ENCODE measurements at places on chromosomes 12 and 14.

- no peak for DNase-seq
Observed at GRCh38 chr12:100265732-100266584, 921 bp downstream of the DEPDC4 start.

- no peak for DNase-seq
Observed at GRCh38 chr14:60206837-60207533, 41.8 kb upstream of the DHRS7 start.

DNA sequence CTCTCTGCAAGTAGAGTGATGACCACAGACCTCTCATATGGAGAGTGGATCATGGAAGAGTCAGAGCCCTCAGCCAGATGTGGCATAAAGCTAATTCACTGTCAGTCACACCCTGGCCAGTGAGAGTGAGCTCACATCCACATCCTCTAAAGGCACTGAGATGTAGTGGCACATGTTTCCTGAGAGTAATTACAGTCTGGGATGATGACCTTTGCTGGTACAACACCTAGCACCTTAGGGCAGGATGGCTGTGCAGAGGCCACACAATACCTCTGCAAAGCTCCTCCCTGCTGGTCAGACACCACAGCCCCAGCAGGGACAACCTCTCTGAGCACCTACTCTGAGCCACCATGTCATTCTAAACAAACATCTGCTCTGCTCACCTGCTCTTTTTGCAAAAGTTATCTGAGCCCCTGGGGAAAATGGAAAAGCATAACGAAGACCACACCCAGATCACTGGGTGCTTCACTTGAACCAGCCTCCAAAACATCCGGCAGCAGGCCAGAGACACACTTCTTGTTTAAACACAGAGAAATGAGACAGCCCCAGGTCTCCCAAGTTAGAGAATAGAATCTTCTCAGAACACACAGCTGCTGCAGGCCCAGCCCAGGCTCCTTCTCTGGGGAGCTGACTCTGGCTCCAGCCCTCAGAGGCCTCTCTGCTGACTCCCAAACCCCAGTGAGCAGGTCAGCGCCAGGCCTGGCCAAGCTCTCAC, 30.3 kb downstream of the PITPNM2 start:
- DNase-seq: no peak

- no peak for DNase-seq
Observed at GRCh38 chr14:23183479-23183878, at the start of gene SLC7A8. TSS of gene SLC7A8 (minus strand) at chr14:23183660. CDS start at chr14:23182914, 746 bp downstream.

GRCh38 chr12:60191676-60192359, 596.0 kb downstream of the SLC16A7 start:
- peak; percentile 8 for DNase-seq

DNA sequence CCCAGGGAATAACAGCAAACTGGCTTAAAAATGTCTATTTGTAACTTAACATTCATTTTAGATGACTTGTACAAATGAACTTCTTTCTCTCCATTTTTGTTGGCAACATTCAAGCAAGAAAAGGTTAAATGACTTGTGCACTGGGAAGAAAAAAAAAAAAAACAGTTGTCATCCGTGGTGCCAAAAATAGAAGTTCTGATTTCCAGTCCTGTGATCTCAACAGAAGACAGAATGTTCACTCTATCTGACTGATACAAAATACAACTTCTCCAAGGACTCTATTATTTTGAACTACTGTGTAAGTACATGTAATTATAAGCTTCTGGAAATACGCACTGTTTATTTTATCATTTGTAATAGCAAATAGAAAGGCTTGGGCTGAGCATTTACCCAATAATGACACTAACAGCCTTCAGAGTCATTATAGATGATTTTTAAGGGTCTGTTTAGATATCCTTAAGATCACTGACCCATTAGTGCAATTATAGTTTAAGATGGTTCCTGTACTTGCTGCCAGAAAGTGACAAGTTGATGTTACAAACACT, 59.9 kb downstream of the LIN7A start:
- DNase-seq: peak; percentile 10

- DNase-seq: no peak
Observed at GRCh38 chr14:81205639-81206038, 15.1 kb downstream of the GTF2A1 start.

- no peak for DNase-seq
Observed at GRCh38 chr14:27372771-27373170, 774.9 kb upstream of the NOVA1 start.

GRCh38 chr14:74417611-74418010, 8.4 kb downstream of the SYNDIG1L start:
- no peak for DNase-seq

- no peak for DNase-seq
Observed at GRCh38 chr12:112887550-112887949, 19.2 kb upstream of the OAS1 start.

GRCh38 chr14:44291366-44291915, 215.6 kb downstream of the FSCB start:
- peak; percentile 9 for DNase-seq

DNA sequence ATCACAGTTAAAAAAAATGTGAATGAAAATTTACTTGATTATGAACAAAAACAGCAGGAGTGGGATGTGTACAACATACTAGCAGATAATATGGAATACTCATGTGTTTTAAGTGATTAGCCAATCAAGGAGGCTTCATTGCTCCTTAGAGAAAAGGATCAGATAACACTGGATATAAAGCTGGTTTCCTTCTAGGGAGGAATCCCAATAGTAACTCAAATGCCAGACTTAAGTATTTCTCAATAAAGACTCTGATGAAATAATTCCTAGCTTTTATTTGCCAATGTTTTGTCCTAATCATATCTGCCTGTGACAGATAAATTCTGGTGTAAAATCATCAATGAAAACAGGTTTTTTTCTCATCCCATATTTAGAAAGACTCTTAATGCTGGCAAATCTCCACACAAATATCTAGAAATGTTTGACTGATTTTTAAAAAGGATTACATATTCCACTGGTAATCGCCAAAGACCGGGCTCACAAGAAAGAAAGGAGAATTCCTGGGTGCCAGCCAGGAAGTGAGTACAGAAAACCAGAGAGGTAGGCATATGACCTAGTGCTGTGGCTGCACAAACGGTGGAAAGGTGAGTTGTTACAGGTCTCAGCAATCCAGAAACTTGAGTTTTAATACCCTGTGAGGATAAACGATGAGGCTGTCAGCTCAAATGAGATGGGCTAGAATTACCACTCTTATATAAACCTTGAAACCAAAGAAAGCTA, 108.6 kb upstream of the TTC7B start:
- no peak for DNase-seq

DNA sequence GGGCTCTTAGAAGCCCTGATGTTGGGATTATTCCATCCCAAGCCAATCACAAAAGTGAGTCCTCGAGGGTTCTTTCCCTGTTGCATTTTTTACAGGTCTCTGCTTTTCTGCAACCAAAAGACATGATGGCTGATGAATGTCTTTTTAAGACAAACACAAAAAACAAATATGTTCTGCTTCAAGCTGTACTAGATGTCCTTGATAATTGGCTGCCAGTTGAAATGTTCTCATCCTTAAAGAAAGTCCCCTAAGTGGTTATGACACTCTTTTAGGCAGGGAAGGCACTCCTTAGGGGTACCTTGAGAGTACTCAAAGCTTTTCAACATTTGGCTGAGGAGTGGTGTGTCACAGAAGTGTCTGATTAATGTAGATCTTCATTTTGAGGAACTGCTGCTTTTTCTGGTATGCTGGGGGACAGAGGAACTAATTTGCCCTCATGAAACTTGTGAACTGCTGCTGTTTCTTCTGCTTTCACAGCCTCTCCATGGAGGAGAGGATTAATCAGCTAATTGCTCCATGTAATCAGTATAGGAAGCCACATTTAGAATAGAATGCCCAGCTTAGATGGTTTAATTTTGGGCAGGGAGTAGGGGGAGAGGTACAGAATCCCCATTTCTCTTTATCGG, 22.8 kb upstream of the IGF1 start:
- no peak for DNase-seq

GRCh38 chr12:19316425-19316824, 122.9 kb upstream of the AEBP2 start:
- DNase-seq: peak; percentile 16

GRCh38 chr12:92442782-92443181, 260.0 kb upstream of the PLEKHG7 start:
- no peak for DNase-seq

- DNase-seq: no peak
Observed at GRCh38 chr14:51236314-51236713, 3.7 kb upstream of the TMX1 start.

- peak; percentile 9 for DNase-seq
Observed at GRCh38 chr12:88202500-88202899, 60.4 kb downstream of the TMTC3 start.

DNA sequence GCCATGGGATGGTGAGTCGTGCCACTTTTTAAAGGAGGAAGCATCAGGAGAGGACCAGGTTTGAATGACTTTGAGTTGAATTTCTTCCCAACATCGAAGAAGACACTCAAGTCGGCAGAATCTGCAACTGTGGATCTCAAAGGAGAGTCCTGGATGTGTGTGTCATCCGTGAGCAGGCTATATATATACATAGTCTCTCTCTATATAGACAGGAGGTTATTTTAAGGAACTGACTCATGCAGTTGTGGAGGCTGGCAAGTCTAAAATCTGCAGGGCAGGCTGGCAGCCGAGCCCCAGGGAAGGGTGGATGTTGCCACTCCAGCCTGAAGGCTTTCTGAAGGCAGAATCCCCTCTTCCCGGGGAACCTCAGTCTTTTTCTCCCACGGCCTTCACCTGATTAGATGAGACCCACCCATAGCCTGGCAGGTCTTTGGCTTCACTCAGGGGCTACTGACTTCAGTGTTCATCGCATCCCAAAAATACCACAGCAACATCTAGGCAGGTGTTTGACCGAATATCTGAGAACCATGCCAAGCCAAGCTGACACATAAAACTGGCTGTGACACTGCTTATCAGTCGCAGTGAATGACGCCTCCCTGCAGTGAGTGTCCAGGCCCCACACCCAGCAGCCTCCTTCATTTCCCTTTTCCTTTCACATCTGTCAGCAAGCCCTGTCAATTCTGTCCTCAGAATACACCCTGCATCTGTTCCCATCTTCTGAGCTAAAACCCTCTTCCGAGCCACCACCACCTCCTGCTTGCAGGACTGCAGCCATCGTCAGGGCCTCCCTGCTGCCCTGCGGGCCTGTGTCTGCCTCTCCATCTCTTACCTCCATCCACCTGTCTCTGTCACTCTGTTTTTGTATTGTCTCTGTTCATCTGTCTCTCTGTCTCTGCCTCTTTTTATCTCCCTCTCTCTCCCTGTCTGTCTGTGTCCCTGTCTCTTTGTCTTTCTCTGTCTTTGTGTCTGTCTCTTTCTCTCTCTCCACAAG, 54.0 kb downstream of the ZNF664 start:
- peak; percentile 91 for DNase-seq

GRCh38 chr14:30159374-30159773, 231.7 kb upstream of the PRKD1 start:
- no peak for DNase-seq

DNA sequence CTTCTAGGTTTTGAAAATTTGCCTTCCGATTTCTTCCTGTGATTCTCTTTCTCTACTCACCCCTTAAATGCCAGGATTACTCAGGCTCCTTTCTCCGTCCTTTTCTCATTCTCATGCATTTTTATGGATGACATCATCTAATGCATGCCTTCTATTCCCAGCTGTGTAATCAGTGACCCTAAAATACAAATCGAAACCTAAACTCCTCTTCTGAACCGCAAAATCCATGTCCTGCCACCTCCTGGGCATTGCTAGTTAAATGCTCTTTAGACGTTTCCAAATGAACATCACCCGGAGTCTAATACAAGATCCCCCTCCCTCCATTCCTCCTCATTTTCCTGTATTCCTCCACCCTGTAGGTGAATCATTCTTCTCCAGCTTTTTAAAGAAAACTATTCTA, 1703.1 kb upstream of the FLRT2 start:
- no peak for DNase-seq

DNA sequence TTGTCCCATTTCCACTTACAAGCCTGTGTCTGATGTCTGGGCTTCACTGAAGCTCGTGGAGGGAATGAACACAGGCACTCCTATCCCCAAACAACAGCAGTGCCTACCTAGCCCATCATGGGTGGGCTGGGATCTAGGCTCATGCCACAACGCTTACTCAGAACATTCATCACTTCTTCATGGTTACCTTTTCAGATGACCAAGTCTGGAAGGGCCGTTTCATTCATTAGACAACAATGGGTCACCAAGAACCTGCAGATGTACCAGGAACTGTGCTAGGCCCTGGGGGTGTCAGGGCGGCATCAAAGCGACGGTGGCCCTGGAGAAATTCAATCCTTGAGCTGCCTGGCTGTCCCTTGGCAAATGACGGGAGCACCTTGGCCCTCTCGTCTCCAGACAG, 64.9 kb upstream of the FZD10 start:
- no peak for DNase-seq
